ENCODE measurements at places on chromosomes 7 and 10.
A peak's percentile ranks its signal among the peaks of the same experiment; 100 is the strongest.

GRCh38 chr10:42802876-42803275 lies 20.3 kb downstream of the BMS1 start:
- no peak for DNase-seq

GRCh38 chr10:77969114-77969513 lies 42.6 kb upstream of the DLG5 start:
- no peak for DNase-seq

DNA sequence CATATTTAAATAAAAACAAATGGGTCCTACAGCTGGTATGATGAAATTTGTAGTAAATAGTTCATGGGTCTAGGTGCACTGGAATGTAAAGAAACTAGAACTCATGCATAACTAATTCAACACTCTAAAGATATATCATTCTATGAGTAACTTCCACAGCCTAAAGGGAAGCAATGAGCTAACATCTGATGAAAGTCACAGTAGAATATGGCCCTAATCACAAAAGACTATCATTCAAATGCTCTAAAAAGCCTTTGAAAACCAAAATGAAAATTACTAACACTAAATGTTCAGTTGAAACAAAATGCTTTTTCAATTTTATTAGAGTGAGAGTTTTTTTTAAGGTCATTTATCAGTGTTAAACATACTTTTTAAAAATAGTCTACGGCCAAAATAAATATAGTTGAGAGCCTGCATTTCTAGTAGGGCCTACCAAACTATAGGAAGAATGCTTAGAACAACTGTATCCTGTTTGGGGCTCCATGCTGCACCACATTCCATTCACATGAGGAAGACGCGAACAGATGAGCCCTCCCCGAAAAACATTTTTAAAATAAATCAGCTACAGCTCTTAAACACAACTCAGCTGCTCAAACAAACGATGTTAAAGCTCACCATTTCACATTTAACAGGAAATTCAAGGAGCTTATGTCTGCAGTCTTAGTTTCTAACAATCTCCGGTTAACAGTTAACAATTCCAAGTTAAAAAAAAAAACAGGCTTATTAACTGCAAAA lies 134.5 kb downstream of the NRBF2 start:
- DNase-seq, result peak; percentile 89

DNA sequence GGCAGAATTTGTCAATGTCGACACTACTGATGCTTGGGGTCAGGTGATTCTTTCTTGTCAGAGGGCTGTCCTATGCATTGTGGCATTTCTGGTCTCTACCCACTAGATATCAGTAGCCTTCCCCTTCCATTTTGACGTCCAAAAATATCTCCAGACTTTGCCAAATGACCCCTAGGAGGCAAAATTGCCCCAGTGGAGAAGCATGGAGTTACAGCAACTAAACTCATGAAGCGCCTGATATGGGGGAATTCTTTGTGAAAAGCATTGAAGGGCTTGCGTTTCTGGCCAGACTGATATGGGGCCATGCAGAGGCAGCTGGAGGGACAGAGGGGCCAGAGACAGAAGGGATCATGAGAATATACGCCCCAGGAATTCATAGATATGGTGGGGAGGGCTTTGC lies 43.6 kb downstream of the ADRB1 start:
- DNase-seq, result no peak

DNA sequence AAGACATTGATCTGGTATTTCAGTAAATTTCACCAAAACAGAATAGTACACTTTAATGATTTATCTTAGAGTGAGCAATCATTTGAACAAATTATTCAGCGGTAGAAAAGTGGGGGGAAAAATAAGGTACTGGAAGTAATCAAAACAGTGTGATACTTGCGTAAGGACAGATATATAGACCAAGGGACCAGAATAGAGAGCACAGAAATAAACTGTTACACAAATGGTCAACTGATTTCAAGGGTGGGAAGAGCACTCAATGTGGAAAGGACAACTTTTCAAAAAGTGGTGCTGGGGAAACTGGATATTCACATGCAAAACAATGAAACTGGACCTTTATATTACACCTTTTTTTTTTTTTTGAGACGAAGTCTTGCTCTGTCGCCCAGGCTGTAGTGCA lies 119.9 kb downstream of the NRBF2 start:
- DNase-seq, result no peak
